ENCODE measurements at places on chromosomes 13 and 19.

DNA sequence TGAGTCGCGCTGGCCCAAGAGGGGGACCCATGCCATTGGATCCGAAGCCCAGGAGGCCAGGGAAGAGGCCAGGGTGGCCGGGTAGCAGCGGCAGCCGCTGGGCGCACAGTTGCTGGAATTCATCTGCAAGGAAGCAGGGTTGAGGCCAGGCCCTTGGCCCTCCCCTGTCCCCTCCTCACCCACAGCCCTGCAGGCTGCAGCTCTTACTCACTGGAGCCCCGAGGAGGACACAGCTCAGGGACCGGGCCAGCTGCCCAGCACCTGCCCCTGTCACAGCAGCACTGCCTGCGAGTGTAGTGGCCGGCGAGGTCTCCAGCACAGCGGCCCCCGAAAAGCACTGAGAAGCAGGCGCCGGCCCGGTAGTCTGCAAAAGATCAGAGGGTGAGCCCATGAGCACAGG lies 11.2 kb downstream of the FBN3 start:
- DNase-seq, result no peak

DNA sequence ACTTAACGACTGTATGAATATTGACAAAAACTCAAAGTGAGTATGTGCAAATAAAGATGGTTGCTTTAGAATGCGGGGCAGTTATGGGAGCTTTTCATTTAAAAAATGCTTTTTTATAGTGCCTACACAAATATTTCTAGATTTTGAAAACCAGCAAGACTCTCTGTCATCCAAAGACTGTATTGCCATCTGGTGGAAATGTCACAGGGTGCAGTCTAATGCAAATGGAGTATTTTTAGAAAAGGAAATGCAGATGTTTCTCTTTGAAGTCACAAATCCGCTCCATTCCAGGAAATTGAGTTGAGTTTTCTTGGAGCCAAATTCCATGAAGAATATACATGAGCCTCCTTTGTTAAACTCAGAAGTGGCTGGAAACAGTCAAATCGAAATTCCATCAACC lies 2.3 kb upstream of the C1QTNF9B start:
- DNase-seq, result no peak

GRCh38 chr13:113465300-113465699 lies 12.0 kb upstream of the ADPRHL1 start:
- no peak for DNase-seq

DNA sequence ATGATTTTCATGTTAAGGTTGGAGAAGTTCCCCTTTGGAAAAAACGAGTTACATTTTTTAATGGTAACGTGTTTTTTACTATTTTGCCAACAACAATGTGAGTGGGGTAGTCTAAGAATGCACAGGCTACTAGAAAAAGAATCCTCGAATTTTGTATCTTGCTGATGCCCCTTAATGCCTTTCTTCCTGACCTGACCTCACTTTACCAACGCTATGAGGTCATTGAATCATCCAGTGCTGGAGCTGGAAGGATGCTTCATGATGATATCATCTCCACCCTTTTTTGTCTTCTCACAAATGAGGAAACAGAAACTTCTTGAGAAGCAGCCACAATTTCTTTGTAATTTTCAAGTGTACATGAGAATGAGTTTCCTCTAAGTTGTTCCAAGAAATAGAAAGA lies 8.2 kb upstream of the UBL3 start:
- no peak for DNase-seq

- DNase-seq, result no peak
Measured at GRCh38 chr13:89628567-89628966, 1718.9 kb upstream of the MIR17HG start.

- no peak for DNase-seq
Measured at GRCh38 chr19:33304760-33305647, 2.7 kb upstream of the CEBPA start.

DNA sequence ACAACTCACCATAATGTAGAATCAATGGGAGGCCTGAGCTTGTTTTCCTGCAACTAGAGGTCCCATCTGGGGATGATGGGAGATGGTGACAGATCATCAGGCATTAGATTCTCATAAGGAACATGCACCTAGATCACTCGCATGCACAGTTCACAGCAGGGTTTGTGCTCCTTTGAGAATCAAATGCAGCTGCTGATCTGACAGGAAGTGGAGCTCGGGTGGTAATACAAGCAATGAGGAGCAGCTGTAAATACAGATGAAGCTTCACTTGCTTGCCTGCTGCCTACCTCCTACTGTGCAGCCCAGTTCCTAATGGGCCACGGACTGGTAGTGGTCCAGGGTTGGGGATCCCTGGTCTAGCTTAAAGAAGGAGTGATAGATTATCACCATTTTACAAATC lies 33.0 kb downstream of the KPNA3 start:
- DNase-seq, result no peak
